CD4-positive, CD25-positive, alpha-beta regulatory T cell (primary cell): ENCODE measurements at places on chromosomes 2 and 18. TPM values are rescaled to one million over a fixed set of nuclear protein-coding genes. Genes with fewer than 3 reads are reported as not detected.
A peak's percentile ranks its signal among the peaks of the same experiment; 100 is the strongest.

DNA sequence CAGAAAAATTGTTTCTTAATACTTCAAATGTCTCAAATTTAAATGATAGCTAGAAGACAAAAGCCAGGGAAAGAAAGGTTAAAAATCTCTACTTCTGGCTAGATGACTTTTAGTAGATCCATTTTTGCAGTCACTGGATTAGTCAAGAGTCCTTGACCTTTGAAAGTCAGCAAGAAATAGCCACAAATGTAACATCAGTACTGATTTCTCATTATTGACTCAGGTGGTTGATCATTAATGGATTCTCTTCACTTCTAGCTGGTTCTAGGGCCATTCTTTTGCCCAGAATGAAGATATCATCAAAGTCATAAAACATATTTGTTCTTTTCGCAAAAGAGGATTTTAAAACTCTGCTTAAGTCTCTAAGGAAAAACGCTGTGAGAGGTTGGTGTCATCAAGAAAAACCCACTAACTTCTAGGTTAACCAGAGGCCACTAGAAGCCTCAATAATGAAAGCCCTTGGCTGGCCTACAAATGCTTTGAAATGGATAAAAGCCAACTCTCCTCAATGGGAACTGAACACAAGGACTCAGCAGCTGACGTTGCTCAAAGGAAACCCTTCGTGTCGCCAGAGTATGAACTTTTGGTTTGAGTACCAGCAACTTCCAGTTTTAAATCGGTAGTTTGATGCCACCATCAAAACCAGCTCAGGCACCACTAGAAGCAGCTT, 66.3 kb downstream of the IRS1 start:
- H3K4me3 ChIP-seq, result no peak overlapping the region
- no peak overlapping the region for H3K27ac ChIP-seq
- H3K36me3 ChIP-seq, result no peaks in the 10 kb centered on the region
- no peaks in the 10 kb centered on the region for H3K27me3 ChIP-seq
- H3K4me1 ChIP-seq, result no peaks in the 10 kb centered on the region

The ACTG2 gene
- total RNA-seq, result 0.64 TPM

The PPP1R1C gene
- total RNA-seq, result not detected

DNA sequence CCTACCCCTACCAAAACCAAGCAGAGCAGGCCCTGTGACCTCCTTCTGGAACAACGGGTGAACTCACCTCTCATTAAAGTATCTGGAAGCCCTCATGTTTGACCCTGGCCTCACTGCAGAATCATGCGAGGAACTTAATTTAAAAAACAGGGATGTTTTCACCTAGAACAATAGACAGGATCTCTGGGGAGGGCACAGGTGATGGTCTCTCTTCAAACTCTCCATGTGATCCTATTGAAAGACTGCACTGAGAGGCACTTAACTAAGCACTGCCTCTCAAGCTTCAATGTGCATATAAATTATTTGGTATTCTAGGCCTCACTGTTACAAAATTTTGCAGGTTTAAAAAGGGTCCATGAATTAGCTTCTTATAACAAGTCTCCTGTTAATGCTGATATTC, 7.5 kb downstream of the ZNF519 start:
- H3K27me3 ChIP-seq, result no peaks in the 10 kb centered on the region
- H3K27ac ChIP-seq, result no peak overlapping the region
- no peaks in the 10 kb centered on the region for H3K4me1 ChIP-seq
- DNase-seq, result no peak
- H3K36me3 ChIP-seq, result no peaks in the 10 kb centered on the region

DNA sequence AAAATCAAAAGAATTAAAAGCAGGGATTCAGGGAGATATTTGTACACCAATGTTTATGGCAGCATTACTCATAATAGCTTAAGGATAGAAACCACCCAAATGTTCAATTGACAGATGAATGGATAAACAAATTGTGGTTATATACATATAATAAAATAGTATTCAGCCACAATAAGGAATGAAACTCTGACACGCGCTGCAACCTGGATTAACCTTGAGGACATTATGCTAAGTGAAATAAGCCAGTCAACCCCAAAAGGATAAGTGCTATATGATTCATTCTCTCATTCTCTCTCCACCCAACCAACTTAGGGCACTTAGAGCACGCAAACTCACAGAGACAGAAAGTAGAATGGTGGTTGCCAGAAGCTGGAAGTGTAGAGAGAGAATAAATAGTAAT, 216.8 kb upstream of the SLC14A2 start:
- H3K27ac ChIP-seq, result no peak overlapping the region
- no peak overlapping the region for H3K4me3 ChIP-seq
- H3K36me3 ChIP-seq, result no peaks in the 10 kb centered on the region
- H3K27me3 ChIP-seq, result peaks cover 2% of the 10 kb centered on the region
- H3K4me1 ChIP-seq, result no peaks in the 10 kb centered on the region
- DNase-seq, result no peak

The GPR35 gene
- total RNA-seq, result 11.0 TPM

The CCL20 gene
- total RNA-seq, result 3.7 TPM

GRCh38 chr2:6957031-6957714, 40.0 kb downstream of the RNF144A start:
- no peak for DNase-seq
- H3K27ac ChIP-seq, result no peak overlapping the region
- no peak overlapping the region for H3K4me3 ChIP-seq
- no peaks in the 10 kb centered on the region for H3K4me1 ChIP-seq
- no peaks in the 10 kb centered on the region for H3K27me3 ChIP-seq

The PECR gene
- total RNA-seq, result 28.0 TPM

DNA sequence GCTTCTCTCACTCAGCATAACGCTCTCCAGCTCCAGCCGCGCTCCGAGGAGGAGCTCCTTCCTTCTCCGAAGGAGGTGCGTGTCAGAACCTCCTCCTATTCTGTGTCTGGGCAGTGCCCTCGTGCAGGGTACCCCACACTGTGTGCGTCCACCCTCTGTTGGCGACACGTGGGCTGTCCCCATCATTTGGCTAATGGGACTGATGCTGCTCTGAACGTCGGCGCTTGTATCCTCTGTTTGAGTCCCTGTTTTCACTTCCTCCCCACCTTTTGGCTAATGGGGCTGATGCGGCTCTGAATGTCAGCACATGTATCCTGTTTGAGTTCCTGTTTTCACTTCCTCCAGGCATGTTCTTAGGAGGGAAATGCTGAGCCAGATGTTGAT, 22.2 kb downstream of the KCNG2 start:
- no peaks in the 10 kb centered on the region for H3K4me1 ChIP-seq
- H3K27ac ChIP-seq, result no peak overlapping the region
- no peaks in the 10 kb centered on the region for H3K36me3 ChIP-seq
- no peak overlapping the region for H3K4me3 ChIP-seq
- H3K27me3 ChIP-seq, result no peaks in the 10 kb centered on the region
- no peak for DNase-seq

GRCh38 chr2:131132729-131133128, 27.6 kb downstream of the PLEKHB2 start:
- peaks cover 53% of the 10 kb centered on the region for H3K36me3 ChIP-seq
- H3K27ac ChIP-seq, result no peak overlapping the region
- no peaks in the 10 kb centered on the region for H3K27me3 ChIP-seq
- H3K4me3 ChIP-seq, result no peak overlapping the region

DNA sequence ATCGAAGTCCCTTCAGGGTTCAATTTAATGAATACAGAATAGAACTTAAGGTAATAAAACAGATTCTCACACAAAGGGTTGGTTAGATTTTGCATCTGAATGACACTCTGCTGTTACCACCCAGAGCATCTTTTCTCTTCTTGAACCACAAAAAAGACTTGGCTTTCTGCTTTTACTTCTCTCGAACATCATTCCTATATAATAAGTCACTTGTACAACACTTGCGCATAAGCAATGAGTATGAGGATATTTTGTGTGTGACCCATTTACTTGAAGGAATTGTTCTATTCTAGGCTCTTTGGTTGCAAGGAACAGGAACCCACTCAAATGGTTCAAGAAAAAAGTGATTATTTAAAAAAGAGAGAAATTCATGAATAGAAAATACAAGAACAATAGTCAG, 126.2 kb downstream of the NUP35 start:
- no peaks in the 10 kb centered on the region for H3K27me3 ChIP-seq
- H3K27ac ChIP-seq, result no peak overlapping the region
- H3K36me3 ChIP-seq, result no peaks in the 10 kb centered on the region
- H3K4me1 ChIP-seq, result no peaks in the 10 kb centered on the region

GRCh38 chr18:12907258-12907925, 23.4 kb upstream of the PTPN2 start:
- H3K4me3 ChIP-seq, result no peak overlapping the region
- no peaks in the 10 kb centered on the region for H3K36me3 ChIP-seq

DNA sequence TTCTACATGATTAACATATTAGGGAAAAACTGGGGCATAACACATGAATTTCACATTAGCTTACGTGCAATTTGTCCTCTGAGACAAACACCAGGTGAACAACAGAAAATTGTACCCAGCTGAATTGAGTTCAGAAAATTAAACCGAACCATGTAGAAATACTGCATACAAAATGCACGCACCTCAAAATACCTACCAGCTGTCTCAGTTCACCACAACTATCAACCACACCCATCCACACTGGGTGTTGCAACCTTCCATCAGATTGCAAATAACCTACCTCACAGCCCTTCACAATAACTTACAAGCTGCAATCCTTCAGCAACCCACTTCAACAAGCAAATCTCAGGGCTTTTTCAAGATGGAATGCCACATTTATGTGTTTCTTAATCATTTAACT, 55.9 kb downstream of the UNC50 start:
- peak; percentile 76 for DNase-seq
- peak overlapping the region; percentile 77 for H3K4me3 ChIP-seq
- H3K4me1 ChIP-seq, result peaks cover 42% of the 10 kb centered on the region
- H3K27me3 ChIP-seq, result no peaks in the 10 kb centered on the region

GRCh38 chr2:239963646-239964205, 61.4 kb downstream of the NDUFA10 start:
- no peaks in the 10 kb centered on the region for H3K27me3 ChIP-seq
- no peak overlapping the region for H3K27ac ChIP-seq
- DNase-seq, result no peak
- peaks cover 60% of the 10 kb centered on the region for H3K36me3 ChIP-seq

The ANKRD30B gene
- total RNA-seq, result not detected

DNA sequence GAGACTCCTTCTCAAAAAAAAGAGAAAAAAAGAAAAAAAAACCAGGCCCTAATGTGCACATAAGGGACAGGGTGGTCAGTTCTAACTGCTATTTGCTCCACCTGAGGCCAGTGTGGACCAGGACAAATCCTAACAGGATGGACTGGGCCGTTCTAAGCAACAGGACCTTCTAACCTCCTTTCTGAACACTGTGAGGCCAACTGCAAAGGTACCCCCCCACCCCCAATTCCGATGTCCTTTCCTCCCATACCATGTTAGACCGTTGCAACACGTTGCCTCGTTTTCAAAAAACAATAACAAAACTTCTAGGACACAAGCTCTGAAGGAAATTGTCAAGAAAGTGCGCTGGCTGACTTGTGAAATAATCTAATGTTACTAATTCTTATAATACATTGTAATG, 1.2 kb downstream of the THAP4 start:
- no peak overlapping the region for H3K27ac ChIP-seq
- no peak for DNase-seq
- peaks cover 23% of the 10 kb centered on the region for H3K36me3 ChIP-seq

The DTNA gene
- total RNA-seq, result not detected

The LBX2 gene
- total RNA-seq, result not detected

DNA sequence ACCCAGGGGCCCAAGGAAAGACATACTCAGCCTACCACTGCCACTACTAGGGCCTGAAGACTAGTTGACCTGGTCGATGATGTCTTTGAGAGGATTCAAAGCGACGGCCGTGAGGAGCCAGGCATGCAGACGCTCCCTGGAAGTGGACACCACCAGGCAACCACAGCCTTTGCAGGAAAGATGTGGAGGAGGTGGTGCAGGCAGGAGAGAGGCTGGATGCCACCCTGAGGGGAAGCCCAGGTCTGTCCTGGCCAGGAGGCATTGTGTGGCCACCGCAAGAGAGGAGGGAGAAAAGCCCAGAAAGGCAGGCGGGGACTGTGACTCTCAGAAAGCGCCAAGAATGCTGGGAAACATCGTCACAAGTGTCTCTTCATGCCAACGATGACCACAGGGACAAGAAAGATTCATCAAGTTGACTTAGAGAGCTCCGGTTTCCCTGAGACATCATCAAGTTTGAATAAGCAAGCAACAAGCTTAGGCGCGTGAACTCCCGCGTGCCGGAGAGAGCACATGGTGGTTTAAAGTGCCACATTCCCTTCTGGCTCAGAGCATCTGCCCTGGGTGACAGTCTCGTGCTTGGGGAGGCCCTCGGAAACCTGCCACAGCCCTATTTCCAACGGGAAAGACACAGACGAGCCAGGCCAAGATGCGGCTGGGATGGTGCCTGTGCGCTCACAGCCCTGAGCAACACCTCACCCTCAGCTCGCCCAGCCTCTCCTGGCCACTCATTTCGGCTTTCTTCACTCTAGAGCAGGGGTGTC, 464.5 kb upstream of the SALL3 start:
- H3K27me3 ChIP-seq, result no peaks in the 10 kb centered on the region
- no peaks in the 10 kb centered on the region for H3K4me1 ChIP-seq
- no peak overlapping the region for H3K4me3 ChIP-seq

- H3K27me3 ChIP-seq, result peaks cover 3% of the 10 kb centered on the region
- no peaks in the 10 kb centered on the region for H3K36me3 ChIP-seq
- H3K4me1 ChIP-seq, result no peaks in the 10 kb centered on the region
- H3K4me3 ChIP-seq, result no peak overlapping the region
- no peak for DNase-seq
These were observed 14.3 kb upstream of the TANC1 start for GRCh38 chr2:158953926-158954763.

- H3K4me1 ChIP-seq, result no peaks in the 10 kb centered on the region
- DNase-seq, result no peak
- H3K36me3 ChIP-seq, result no peaks in the 10 kb centered on the region
These were observed 616.6 kb downstream of the ZEB2 start for GRCh38 chr2:143903172-143903856.

GRCh38 chr18:48365965-48366364, 43.2 kb downstream of the ZBTB7C start:
- no peaks in the 10 kb centered on the region for H3K27me3 ChIP-seq
- no peaks in the 10 kb centered on the region for H3K4me1 ChIP-seq
- no peak for DNase-seq
- no peak overlapping the region for H3K4me3 ChIP-seq
- no peaks in the 10 kb centered on the region for H3K36me3 ChIP-seq

DNA sequence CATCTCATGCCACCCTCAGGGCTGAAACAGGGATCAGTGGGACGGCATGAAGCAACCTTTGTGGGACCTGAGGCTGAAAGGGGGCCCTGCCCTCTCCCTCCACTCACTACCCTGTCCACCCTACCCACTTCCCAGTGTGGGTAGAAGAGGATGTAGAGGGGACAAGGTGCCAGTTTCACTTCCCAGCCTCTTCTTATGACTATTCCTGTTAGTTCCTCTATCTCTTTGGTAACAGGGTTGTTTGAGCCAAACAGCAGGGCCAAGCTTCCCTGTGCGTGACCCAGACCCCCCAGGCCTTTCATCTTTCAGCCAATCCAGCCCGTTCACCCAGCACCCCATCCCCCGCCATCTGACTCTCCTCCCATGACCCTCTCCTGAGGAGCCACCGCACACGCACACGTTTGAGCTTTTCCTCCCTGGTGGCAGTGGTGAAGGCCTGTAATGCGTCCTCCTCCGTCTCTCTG, 82.3 kb downstream of the STPG4 start:
- peaks cover 37% of the 10 kb centered on the region for H3K4me1 ChIP-seq
- peaks cover 13% of the 10 kb centered on the region for H3K36me3 ChIP-seq
- no peak for DNase-seq
- H3K4me3 ChIP-seq, result no peak overlapping the region
- no peak overlapping the region for H3K27ac ChIP-seq

GRCh38 chr2:233339427-233339826, 14.9 kb upstream of the DGKD start:
- DNase-seq, result no peak
- no peak overlapping the region for H3K27ac ChIP-seq
- H3K36me3 ChIP-seq, result no peaks in the 10 kb centered on the region
- H3K4me3 ChIP-seq, result no peak overlapping the region

The LMAN2L gene
- total RNA-seq, result 5.4 TPM
